ENCODE measurements at places on chromosomes 5 and 9.

DNA sequence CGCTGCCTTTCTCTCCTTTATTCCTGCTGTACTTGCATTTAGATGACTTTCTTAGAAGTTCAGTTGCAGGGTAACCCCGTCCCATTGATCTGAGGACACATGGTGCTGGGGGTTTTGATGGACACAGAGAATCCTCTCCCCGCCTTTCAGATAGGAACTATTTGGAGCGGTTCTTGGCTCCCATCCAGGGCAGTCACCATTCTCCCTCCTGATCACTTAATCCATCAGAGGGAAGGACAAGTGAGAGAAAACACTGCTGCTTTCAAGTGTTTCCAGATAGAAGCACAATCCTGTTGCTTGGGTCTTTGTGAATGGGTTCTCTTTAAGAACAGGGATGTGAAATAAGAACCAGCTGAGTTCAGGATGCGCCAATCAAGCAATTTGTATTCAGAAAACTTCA lies 85.2 kb downstream of the IRX1 start:
- DNase-seq, result no peak

DNA sequence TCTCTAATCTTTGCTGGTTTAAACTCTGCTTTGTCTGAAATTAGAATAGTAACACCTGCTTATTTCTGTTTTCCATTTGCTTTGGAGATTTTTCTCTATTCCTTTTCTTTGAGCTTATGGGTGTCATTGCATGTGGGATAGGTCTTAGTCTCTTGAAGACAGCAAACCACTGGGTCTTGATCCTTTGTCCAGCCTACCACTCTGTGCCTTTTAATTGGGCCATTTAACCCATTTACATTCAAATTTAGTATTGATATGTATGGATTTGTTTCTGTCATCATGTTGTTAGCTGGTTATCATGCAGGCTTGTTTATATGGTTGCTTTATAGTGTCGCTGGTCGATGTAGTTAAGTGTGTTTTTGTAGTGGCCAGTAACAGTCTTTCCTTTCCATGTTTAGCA lies 914.7 kb downstream of the MAT2B start:
- no peak for DNase-seq

- DNase-seq, result no peak
Observed at GRCh38 chr5:43401827-43402226, 10.4 kb downstream of the CCL28 start.

GRCh38 chr5:90479611-90480385 lies 5.1 kb downstream of the POLR3G start:
- DNase-seq, result peak; percentile 54

DNA sequence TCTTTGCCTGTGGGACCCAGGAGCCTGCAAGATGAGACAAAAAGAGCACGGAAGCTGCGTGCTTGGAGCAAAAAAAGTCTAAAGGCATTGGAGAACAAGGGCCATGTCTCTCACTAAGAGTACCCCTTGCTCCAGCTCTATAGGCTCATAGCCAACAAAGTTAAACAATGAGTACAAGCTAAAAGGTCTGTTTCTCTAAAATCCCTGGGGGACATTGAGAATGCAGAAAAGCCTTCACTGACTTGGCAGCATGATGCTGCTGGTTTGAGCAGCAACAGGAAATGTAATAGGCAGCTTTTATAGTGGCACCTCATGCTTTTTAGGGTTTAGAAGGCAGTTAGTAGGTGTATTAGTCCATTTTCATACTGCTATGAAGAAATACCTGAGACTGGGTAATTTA lies 287.5 kb downstream of the SMARCA2 start:
- peak; percentile 5 for DNase-seq

DNA sequence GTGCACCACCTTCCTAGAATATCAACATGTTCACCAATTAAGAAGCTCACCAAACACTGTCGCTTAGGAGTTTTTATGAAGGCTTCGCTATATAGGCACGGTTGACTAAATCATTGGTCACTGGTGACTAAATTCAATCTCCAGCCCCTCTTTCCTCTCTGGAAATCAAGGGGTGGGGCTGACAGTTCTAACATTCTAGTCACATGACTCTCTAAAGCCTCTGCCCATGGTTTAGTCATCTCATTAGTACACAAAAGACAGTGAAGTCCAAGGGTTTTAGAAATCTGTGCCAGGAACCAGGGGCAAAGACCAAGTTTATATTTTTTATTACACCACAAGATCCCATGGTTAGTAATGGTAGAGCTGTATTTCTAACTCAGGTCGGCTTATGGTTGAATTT lies 243.2 kb downstream of the ELAVL2 start:
- no peak for DNase-seq

DNA sequence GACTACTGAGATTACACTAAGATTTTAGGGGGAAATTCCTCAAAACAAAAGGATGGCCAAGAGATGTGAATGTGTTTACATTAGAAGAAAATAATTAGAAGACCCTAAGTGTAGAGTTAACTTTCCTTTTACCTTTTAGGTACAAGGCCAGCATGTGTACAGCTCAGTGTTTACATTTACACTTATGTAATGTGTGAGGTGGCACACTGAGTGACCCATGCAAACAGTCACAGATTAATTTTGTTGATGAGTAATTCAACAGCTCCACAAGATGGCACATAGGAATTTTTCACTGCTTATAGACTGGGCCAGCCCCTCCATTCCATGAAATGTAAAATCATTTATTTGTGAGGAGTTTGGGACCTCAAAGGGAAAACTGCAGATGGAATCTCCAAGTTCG lies 90.1 kb upstream of the SLC12A2 start:
- DNase-seq, result no peak

DNA sequence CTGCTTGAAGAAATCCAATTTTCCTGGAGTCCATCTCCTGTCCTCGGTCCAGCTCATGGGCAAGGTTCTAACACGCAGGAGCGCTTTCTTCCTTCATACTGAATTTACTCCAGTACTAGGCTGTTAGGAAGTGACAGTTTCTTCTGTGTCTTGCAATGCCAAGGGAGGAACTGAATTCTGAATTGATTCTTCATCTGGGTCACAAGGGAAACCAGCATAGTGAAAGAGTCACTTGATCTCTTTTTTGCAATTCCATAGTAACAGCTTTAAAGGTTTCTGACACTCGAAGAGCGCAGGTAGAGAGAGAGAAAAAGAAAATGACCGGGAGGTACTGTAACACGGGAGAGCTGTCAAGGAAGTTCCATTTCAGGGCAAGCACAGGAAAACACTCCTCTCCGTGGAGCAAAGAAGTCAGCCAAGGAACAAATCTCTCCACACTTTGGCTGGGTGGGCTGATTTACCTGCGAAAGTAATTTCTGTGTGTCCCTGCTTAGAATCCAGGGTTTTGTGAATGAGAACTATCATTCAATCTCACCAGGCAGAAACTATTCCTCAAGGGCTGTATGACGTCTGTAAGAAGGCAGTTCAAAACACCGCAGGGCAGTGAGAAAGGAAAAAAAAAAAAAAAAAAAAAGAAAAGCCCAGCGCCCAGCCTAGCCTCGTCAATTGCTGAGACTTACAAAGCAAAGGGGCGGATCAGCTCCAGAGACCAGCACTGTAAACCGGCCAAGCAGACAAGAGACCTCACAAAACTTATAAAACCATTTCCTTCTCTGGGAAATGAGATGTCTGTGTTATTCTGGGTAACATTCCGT lies 617.8 kb downstream of the PDE4D start:
- peak; percentile 23 for DNase-seq

DNA sequence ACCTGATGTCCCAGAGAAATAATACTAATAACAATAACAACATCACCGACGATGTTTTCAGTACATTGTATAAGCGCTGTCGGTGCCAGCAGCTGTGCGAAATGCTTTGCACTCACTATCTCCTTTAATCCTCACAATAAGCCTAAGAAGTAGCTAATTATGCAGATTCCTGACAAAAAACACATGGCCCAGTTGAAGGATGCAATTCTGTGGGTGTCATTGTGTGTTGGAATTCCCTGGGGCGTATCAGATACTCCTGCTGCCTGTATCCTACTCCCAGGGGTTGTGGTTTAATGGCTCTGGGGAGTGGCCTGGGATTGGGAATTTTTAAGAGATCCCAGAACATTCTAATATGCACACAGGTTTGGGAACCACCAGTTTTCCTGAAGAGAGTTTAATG lies 154.0 kb downstream of the RGS3 start:
- no peak for DNase-seq

- DNase-seq, result peak; percentile 6
Observed at GRCh38 chr5:77437194-77437593, 54.9 kb downstream of the WDR41 start.

- no peak for DNase-seq
Observed at GRCh38 chr9:112149211-112149610, 25.9 kb downstream of the SUSD1 start.

- DNase-seq, result no peak
Observed at GRCh38 chr5:86070719-86071118, 547.0 kb upstream of the COX7C start.

DNA sequence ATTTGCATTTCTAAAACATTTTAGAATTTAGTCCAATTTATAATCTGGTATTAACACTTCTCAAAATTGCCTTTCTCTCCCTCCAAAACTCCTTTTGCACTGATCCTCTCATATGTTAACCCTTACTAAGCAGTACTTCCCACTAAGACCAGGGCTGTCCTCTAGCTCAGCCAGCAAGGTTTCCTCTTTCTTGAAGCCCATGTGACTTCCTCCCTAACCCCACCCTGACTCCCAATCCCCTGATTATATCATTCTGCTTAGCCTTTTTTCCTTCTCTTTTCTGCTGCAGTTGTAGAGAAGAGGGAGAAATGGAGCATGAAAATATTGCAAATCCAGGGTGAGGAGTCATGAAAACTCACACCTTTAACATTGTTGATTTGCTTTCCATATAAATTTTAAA lies 241.7 kb downstream of the MCTP1 start:
- no peak for DNase-seq

- DNase-seq, result no peak
Observed at GRCh38 chr5:78341440-78341839, 19.0 kb upstream of the SCAMP1 start.

DNA sequence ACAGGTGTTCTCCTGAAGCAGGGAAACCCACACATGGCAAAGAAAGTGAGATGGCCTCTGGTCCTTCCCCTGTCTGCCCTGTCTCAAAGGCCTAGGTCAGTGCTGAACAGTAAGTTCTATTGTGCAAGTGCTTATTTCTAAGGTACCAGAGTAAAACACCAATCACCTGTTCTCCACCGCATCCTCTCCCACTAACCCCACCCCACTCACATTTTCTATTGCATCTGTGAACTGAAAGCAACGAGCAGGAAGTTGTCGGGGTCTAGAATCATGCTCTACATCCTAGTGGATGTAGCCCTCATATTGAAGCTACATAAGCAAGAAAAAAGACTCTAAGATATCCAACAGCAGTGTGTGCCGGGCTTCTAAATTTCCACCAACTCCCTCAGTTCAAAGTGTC lies 265.9 kb downstream of the ENC1 start:
- DNase-seq, result no peak

DNA sequence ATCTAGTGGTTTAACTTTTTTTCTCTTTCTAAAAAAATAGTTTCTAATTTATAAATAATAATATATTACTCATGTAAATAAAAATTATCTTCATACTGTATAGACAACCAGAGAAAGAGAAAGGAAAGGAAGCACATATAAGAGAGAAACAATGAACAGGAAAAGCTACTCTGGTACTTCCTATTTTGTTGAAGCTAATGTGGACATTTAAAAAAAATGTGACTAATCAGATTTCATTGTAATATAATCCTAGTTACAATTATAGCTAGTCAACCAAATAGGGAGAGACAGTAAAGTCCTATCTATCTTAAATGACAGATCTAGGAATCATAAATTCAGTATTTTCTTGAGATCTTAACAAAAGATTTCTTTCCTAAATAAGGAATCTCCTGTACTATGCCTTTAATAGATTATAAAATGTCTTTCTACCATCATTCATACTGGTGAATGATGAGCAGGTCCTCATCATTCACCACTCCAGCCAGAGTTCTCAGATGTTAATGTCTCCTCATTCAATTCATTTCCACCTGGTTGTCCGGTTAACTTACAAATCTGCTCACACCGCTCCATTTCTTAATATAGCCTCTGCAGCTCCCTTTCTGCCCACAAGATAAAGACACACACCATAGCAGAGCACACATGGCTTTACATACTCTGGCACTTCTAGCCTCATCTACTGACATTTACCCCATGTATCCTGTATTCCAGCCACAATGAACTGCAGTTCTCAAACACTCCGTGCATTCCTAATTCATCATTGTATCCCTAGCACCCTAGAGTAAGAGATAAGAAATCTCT lies 30.9 kb downstream of the ZFR start:
- DNase-seq, result no peak

DNA sequence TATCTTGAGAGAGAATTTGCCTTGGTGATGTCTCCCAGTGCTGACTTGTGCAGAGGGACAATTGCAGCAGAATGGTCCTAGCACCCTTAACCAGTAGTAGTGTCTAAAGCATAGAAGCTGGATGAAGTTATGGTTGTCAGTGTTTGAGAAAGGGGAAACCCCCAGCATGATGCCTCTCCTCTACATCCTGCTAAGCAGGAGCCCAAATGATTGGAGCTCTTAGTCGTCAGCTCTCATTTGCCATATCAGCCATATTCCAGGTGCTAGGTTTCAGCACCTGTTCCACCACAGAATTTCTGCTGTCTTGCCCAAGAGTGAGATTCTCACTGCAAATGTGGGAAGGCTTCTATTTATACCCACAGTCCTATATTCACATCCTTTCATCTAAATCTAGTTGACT lies 43.7 kb upstream of the RFX3 start:
- no peak for DNase-seq

DNA sequence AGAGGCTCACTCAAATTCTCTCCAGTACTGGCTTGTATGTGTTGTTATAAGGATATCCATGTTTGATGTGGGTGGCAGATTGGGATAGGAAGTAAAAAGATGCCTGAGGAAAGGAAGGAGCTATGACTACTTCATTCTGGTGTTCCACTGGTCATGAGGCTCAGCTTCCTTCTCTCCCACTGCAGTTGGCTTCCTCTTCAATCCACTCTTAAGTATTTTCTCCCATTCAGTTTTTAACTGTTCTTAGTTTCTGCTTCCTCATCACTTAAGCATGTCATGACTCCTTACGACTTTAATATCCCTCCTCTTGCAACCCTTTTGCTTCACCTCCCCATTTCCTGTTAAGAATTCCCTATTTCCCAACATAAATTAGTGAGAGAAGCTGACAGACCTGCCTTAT lies 81.1 kb downstream of the PJA2 start:
- peak; percentile 46 for DNase-seq
